ENCODE measurements at places on chromosomes 7 and 10.

- no peak for DNase-seq
Measured at GRCh38 chr7:24233386-24233785, 50.6 kb upstream of the NPY start.

- DNase-seq = peak; percentile 64
Measured at GRCh38 chr7:835485-836401, 3.5 kb downstream of the SUN1 start.

DNA sequence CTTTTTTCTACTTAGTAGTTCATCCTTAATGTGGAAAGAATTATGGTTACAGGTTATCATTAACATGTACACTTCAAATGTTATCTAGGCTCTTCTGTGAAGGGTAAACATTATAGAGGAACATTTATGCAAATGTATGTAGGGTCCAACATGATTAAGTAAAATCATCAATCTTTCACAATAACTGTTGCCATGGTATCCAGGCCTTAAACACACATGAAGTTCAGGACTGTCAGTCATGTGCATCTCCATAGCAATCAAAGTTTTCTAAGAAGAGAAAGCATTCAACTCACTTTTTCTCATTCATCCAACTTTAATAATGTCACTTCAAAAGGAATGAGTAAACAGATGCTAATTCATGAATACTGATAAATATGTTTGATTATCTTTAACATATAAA lies 83.6 kb downstream of the DNAJC1 start:
- DNase-seq = no peak

DNA sequence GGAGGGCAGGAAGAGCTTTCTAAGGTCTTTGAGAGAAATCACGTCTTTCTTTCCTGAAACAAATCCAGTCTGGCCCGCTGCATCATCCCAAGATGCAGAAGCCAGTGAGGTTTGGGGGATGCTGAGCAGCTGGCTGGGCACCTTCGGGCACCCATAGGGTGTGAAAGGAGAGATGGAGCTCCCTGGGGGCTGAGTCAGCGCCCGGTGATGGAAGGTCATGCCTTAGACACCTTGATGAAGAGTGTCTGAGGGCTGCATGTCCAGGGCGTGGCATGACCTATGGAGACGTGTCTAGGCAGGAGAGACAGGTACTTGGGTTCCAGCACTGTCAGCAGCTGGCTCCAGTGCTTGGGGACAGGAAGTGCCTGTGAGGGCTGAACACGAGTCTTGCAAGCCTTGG lies 88.3 kb downstream of the GOLGA7B start:
- DNase-seq = no peak

DNA sequence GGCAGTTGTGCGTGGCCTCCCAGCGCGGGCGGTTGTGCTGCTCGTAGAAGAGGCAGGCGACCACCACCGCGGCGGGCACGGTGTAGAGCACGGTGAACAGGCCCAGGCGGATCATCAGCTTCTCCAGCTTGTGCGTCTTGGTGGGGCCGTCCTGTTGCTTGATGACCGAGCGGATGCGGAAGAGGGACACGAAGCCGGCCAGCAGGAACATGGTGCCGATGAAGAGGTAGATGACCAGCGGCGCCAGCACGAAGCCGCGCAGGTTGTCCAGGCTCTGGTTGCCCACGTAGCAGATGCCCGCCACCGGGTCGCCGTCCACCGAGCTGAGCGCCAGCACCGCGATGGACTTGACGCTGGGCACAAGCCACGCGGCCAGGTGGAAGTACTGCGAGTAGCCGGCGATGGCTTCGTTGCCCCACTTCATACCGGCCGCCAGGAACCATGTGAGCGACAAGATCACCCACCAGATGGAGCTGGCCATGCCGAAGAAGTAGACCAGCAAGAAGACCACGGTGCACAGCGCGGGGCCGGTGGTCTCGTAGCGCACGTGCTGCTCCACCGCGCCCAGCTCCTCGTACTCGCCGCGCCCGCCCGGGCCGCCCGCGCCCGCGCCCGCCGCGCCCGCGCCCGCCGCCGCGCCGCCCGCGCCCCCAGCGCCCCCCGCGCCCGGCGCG lies 2.2 kb downstream of the FZD8 start:
- peak; percentile 52 for DNase-seq

- DNase-seq = no peak
Measured at GRCh38 chr7:2049782-2050510, 182.8 kb downstream of the MAD1L1 start.

- DNase-seq = peak; percentile 94
Measured at GRCh38 chr10:80474941-80475340, 20.8 kb downstream of the TSPAN14 start.

GRCh38 chr7:143013893-143014292 lies 13.0 kb downstream of the OR9A2 start:
- DNase-seq = no peak

- no peak for DNase-seq
Measured at GRCh38 chr7:151142686-151143040, 24.8 kb downstream of the GBX1 start.

Measured in NCI-H82 (cell line).